Tibial nerve (tissue), 4 donors: ENCODE measurements at places on chromosomes 5 and 9.

DNA sequence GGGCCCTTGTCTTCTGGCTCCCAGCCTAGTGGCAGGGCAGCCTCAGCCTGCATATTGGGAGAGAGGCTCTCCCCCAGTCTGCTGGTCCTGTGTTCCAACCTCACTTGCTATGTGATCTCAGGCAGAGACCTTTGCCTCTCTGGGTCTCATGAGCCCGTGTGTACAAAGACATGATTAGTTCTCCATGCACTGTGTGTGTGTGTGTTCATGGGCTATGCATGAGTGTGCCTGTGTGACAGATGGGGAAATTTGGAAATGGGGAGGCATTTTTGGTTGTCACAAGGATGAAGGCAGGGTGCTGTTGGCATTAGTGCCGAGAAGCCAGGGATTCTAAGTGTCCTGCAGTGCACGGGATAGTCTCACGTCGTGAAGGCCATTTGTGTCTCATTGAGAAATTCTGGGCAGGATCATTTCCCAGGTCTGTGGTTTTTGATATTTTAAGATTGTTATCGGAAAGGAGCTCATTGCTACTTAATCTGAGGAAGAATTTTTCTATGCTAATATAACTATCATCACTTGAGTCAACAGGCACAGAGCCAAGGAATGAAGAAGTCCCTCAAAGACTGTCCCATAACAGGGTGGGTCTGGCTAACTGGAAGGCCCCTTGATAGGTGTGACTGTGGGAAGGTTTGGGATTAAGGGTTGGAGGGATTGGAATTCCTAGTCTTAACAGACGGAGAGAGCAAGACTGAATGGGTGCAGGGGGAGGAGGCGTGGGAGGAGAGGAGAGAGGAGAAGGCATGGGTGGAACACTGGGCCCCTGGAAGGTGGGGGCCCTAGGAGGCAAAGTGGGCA, 168.5 kb downstream of the RGS3 start:
- H3K4me1 ChIP-seq, result no peaks in the 10 kb centered on the region
- H3K4me3 ChIP-seq, result no peak overlapping the region
- DNase-seq, result no peak

DNA sequence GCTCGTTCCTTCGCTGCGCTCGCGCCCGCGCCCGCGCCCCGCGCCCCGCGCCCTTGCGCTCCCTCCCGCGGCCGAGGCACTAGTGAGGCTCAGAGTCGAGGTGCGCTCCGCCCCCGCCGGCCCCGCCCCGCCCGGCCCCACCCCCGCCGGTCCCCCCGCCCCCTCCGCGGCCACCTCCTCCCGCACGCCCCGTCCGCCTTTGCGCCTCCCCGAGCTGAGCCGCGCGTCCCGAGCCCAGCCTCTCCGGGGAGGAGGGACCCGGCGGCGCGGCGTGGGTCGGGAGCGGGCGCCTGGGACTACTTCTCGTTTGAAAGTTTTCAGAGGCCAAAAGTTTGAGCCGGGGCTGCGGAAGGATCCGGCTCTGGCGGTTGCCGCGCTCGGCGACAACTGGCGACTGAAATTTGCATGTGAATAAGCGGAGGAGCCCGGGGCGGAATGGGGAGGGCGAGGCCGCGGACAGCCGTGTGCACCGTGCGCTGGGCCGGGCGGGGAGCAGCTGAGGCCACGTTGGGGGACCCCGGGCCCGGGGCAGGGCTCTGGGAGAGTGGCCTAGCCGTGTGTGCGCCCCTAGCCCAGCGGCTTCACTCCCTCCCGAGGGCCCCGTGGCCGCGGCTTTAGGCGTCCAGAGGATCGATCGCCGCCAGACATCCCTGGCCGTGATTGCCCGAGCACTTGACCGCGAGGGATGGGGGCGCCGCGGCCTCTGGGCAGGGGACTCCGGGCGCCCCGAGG, at the start of gene NOTCH1:
Gene NOTCH1 (minus strand): TSS at position 84 of the 732 bp plus-strand sequence. CDS start 262 bp downstream, outside the sequence.
- H3K27ac ChIP-seq, result peak within 1 kb of the TSS; percentile 93
- peaks cover 54% of the 10 kb centered on the region for H3K4me1 ChIP-seq
- no peaks in the 10 kb centered on the region for H3K36me3 ChIP-seq
- H3K4me3 ChIP-seq, result peak within 1 kb of the TSS; percentile 91

DNA sequence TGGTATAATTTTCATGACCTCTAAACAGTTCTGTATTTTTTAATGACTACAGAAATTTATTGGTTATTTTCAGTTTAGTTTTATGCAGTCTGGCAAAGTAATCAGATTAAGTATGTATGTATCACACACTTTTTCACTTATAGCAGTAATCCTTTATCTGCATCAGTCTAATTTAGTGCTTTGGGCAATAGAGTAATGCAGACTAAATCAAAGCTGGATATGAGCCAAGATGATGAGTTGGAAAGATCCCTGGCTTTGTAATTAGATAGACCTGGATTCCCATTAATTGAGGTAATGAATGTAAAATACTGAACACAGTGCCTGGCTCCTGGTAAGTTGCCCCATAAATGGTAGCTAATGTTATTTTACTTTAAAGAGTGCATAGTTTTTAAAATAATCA, 215.4 kb upstream of the TLX3 start:
- H3K27ac ChIP-seq, result no peak overlapping the region
- no peaks in the 10 kb centered on the region for H3K4me1 ChIP-seq
- no peaks in the 10 kb centered on the region for H3K27me3 ChIP-seq
- no peak for DNase-seq
- H3K36me3 ChIP-seq, result no peaks in the 10 kb centered on the region
- H3K4me3 ChIP-seq, result no peak overlapping the region

GRCh38 chr9:5352637-5353248, 13.1 kb upstream of the RLN1 start:
- no peaks in the 10 kb centered on the region for H3K4me1 ChIP-seq
- no peak for DNase-seq
- no peaks in the 10 kb centered on the region for H3K27me3 ChIP-seq
- no peaks in the 10 kb centered on the region for H3K36me3 ChIP-seq

DNA sequence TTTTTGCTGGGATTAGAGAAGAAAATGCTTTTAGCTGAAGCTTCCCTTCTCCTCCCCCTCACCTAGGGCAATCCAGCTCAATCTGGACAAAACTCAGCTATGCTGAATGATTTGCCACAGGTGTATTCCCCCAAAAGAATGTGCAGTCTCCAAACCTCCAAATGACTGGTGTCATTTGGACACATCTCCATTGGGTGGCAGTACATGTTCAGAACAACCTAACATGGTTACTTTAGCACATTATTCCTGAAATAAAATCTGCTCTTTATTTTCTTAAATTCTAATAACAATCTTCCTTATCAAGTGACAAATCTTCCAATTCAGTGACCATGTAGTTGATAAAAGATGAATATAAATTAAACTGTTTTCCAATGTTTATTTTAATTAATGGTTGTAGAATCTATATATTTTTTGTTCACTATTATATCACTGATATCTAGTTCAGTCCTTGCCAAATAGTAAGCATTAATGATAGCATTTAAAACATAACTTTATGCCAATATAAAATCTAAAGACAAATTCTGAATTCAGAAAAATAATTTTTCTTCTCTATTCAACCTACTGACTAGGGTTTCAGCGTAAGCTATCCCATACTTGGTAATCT, 61.3 kb upstream of the MOCS2 start:
- H3K36me3 ChIP-seq, result no peaks in the 10 kb centered on the region
- no peak overlapping the region for H3K4me3 ChIP-seq
- no peak overlapping the region for H3K27ac ChIP-seq
- DNase-seq, result peak; percentile 45
- peaks cover 42% of the 10 kb centered on the region for H3K4me1 ChIP-seq

GRCh38 chr9:12457237-12457636, 235.9 kb upstream of the TYRP1 start:
- no peak for DNase-seq
- no peak overlapping the region for H3K27ac ChIP-seq
- H3K4me3 ChIP-seq, result no peak overlapping the region

DNA sequence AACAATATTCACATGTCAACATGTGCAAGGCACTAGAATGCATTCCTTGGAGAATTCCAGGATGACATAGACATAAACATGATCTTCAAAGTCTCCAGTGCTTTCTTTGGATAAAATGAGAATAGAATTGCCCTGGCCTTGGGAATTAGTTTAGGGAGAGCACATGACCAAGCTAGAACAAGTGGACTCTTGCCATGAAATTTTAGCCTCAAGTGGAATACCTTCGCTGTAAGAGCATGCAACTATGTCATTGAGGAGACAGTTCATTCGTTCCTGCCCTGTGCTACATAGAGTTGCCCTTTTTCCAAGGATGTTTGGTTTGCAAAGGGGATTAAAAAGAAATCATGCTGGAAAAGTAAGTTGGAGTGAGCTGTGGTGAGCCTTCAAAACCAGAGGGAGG, 42.7 kb downstream of the ZFAND5 start:
- H3K36me3 ChIP-seq, result no peaks in the 10 kb centered on the region
- H3K4me1 ChIP-seq, result no peaks in the 10 kb centered on the region
- no peak for DNase-seq
- no peak overlapping the region for H3K27ac ChIP-seq
- no peak overlapping the region for H3K4me3 ChIP-seq

GRCh38 chr9:136686534-136686793, 793 bp downstream of the AGPAT2 start:
- peaks cover 20% of the 10 kb centered on the region for H3K4me1 ChIP-seq
- DNase-seq, result no peak
- no peaks in the 10 kb centered on the region for H3K36me3 ChIP-seq
- peak overlapping the region; percentile 18 for H3K27ac ChIP-seq

DNA sequence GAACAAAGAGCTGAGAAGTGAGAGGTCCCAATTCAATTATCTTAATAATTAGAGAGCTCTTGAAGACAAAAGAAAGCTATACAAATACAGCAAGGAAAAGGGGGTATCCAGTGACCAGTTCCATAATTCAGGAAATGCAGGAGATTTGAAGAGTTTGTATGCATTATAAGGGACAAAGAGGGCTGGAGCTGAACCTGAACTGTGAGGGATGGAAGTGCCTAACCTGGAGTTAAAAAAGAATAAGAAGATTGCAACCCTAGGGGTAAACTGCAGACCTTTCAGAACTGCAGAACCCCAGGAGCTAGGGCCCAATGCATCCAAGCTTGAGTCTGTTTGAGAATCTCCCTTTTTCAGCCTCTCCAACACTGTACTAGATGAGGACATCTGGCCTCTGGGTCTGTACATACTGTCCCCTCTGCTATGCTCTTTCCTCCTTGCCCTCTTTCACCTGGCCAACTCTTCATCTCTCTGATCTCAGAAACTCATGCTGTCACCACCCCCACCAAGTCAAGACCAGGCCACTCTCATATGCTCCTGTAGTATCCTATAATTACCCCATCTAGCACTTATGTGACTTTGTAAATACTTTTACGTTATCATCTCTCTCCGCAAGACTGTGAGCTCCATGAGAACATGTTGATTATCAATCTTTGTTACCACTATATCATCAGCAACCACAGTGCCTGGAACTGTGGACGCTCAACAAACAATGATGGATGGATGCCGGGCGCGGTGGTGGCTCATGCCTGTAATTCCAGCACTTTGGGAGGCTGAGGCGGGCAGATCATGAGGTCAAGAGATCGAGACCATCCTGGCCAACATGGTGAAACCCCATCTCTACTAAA, 6.6 kb upstream of the PRKACG start:
- no peaks in the 10 kb centered on the region for H3K27me3 ChIP-seq
- no peak overlapping the region for H3K4me3 ChIP-seq
- no peak for DNase-seq
- H3K4me1 ChIP-seq, result peaks cover 4% of the 10 kb centered on the region
- no peaks in the 10 kb centered on the region for H3K36me3 ChIP-seq

- H3K4me1 ChIP-seq, result no peaks in the 10 kb centered on the region
- DNase-seq, result no peak
- no peaks in the 10 kb centered on the region for H3K36me3 ChIP-seq
- H3K4me3 ChIP-seq, result no peak overlapping the region
- H3K27ac ChIP-seq, result no peak overlapping the region
- no peaks in the 10 kb centered on the region for H3K27me3 ChIP-seq
Measured at GRCh38 chr5:52560366-52560765, 227.3 kb upstream of the ITGA1 start.

DNA sequence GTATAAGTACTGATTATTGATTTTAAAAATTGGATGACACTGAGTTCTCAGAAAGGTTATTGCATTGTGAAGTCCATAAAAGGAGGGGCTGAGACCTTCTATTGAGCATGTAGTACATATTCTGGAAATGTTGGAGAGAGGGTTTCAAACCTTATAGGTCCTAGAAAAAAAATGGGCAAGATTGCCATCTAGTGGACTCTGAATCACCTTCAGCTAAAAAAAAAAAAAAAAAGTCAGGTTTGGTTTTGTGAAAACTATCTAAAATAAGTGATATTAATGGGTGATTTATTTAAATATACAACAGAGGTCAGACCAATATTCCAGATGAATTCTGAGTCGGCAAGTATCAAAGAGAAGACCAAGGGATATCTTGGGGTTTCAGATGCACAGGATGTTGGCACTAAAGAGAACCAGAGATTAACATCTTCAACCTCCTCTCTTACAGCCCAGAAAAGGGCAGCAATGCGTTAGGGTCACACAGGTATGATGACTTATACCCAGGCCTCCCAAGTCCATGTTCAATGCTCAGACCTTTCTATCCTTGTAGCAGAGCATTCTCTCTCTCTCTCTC, 109.8 kb upstream of the NMUR2 start:
- DNase-seq, result no peak
- H3K4me1 ChIP-seq, result no peaks in the 10 kb centered on the region
- no peaks in the 10 kb centered on the region for H3K36me3 ChIP-seq
- no peaks in the 10 kb centered on the region for H3K27me3 ChIP-seq
- no peak overlapping the region for H3K4me3 ChIP-seq

DNA sequence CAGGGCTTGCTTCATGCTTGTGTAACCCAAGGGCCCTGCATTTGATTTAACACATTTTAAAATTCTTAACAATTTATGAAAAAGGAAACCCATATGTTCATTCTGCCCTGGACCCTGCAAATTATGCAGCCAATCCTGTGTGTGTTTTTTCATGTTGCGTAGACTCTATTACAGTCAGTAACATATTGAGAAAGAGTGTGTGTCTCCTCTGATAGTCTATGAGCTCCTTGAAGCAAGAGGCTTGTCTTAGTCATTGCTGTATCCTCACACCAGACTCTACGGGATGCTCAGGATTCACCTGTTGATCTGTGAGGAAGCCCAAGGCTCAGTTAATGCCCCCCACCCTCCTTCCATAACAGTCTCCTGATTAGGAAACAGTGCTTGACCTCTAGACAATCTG, 177.3 kb upstream of the DMAC1 start:
- no peak for DNase-seq
- peaks cover 16% of the 10 kb centered on the region for H3K4me1 ChIP-seq
- H3K27ac ChIP-seq, result no peak overlapping the region
- H3K36me3 ChIP-seq, result no peaks in the 10 kb centered on the region
- H3K4me3 ChIP-seq, result no peak overlapping the region

GRCh38 chr5:74275171-74275992, 365.1 kb downstream of the ENC1 start:
- DNase-seq, result no peak
- H3K4me3 ChIP-seq, result no peak overlapping the region
- H3K27me3 ChIP-seq, result no peaks in the 10 kb centered on the region
- H3K36me3 ChIP-seq, result no peaks in the 10 kb centered on the region

DNA sequence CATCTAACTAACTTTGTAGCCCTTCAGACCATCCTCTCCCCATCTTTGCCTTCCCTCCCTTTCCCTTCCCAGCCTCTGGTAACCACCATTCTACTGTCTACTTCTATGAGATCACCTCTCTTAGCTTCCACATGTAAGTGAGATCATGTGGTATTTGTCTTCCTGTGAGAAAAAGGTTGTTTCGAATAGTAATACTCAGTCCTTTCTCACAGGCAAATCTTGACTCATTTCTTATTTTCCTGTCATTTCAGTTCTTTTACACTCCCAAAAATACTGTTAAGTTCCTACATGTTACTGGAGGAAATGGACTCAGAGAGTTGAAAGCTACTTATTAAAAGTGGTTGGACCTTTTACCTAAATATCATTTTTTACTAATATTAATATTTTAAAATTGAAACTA, 82.1 kb downstream of the SLF1 start:
- no peaks in the 10 kb centered on the region for H3K27me3 ChIP-seq
- H3K4me3 ChIP-seq, result no peak overlapping the region
- no peaks in the 10 kb centered on the region for H3K36me3 ChIP-seq
